ENCODE measurements at places on chromosomes 4 and X.

- DNase-seq = no peak
Observed at GRCh38 chrX:127190381-127190780, 370.9 kb downstream of the PRR32 start.

GRCh38 chr4:36198068-36198808 lies 46.1 kb downstream of the ARAP2 start:
- DNase-seq = no peak

DNA sequence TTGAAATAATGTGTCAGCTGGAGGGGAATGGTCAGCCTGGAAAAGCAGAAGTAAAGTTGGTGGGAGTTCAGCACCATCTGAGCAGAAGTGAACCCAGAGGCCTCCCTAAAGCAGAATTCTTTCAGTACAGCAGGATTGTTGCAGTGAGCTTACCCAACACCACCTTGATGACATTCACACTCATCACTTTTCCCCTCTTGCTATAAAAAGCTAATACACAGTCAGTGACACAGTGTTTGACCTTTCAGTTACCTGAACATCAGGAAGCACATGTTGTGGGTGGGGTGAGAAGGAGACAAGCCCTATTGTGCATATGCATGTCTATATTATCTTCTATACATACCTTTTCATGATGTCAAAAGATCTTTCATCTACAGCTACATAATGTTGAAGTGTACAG lies 624.7 kb upstream of the ZFP42 start:
- no peak for DNase-seq

- no peak for DNase-seq
Observed at GRCh38 chr4:152187693-152188092, 348.2 kb downstream of the FBXW7 start.

DNA sequence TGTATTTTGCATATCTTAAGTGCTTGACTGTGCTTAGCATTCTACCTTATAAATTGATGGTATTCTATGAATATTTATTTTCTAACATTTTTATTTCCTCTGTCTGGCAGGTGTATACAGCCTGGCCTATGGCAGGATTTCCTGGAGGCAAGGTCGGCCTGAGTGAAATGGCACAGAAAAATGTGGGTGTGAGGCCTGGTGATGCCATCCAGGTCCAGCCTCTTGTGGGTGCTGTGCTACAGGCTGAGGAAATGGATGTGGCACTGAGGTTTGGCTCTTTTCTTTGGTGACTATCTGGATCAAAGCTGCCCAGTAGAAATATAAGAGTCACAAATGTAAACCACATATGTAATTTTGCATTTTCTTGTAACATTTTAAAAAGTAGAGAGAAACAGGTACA lies 6.5 kb upstream of the NUDT6 start:
- no peak for DNase-seq

- no peak for DNase-seq
Observed at GRCh38 chr4:82989575-82990429, 20.8 kb downstream of the LIN54 start.

DNA sequence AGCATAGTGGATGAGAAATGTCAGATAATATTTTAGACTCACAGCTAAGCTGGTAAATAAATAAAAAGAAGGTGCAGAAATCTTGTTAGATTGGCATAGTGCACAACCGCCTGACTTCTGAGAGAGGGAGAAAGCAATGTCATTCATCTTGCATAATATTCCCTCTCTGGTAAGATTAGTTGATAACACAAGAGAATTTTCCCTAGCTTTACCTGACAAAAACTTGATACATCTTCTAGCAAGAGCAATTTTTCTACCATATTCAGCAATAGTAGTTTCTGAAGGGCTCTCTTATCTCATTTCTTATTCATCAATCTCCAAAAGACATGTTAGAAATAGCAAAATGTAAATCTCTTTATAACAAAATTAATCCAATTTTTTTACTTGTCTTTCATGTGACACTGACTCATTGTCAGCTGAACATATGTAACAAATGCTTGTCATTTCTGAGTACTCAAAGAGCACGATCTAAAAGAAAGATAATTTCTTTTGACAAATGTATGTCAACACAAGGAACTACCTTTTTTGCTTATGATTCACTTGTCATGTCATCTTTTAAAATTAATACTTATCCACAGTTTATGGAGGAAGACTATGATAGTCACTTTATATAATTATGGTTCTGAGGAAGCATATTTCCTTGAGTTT lies 240.0 kb downstream of the ARAP2 start:
- DNase-seq = no peak

DNA sequence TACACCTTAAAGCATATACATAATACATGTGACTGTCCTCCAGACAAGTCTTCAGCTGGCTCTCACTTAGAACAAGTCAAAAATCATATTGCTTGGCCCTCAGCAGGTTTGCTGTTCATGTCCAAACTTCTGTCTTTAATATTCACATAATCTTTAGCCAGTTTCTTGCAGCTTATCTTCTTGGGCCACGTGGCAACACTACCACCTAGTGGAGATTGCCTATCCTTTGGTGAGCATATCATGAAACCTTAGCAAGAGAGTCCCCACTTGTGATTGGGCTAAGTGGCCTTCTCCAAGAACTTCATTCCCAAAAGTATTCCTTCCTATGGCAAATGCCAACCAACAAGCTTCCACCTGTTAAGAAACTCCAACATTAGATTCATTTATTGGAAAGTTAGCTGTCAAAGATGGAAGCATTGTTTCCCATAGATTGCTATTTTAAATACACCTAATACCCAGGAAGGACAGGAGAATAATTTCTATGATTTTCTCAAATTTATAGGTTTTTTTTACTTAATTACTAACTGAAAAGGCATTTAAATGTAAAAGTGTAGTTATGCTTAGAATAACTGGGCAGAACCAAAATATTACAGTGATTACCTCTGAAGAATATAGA lies 231.9 kb upstream of the INTU start:
- no peak for DNase-seq

DNA sequence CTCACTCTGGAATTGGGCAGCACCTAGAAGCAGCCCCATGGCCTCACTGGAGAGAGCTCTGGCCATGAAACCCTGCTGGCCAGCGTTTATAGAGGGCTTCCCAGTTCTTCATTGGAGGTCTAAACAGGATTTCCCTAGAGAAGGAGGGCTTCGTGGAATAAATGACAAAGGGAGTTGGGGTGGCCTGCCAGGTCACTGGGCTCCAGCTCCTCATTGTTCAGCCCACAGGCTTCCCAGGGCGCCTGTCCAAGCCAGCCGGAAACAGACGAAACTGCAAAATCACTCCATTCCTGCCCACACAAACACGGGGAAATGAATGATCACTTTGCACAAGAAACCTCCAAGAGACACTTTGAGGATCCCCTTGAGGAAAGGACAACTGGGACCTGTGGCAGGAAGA lies 189.7 kb downstream of the TSPAN5 start:
- no peak for DNase-seq

Data from NCI-H2081 treated with DMSO at 0.1 percent for 48 hours (cell line).